Activated CD8-positive, alpha-beta memory T cell treated with anti-CD3 and anti-CD28 coated beads, Interleukin-2, amount 50 U/mL, for 4 hours (primary cell): ENCODE measurements at places on chromosomes 7 and 10.

DNA sequence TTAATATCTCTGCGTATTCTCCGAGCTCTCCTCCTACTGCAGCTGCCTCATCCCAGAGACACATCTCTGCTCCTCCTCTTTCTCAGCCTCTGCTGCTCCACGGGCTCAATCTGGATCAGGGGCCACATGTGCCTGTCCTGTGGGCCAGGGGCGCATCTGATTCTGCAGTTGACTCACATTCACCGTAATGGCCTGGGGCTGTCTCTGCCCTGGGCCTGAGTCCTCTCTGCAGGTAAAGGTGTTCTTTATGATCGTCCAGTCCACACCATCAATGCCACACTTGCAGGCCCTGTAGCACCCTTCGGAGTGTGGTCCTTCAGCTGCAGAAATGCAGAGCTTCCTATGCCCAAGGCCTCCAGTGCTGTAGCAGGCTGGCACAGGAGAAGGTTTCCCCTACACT is 154.5 kb downstream of the OAT start:
- no peak for DNase-seq

- peak; percentile 99 for DNase-seq
Observed at GRCh38 chr10:75234017-75234682, 1.6 kb downstream of the COMTD1 start.

- peak; percentile 2 for DNase-seq
Observed at GRCh38 chr7:130367836-130368746, 12.2 kb upstream of the CPA1 start.

DNA sequence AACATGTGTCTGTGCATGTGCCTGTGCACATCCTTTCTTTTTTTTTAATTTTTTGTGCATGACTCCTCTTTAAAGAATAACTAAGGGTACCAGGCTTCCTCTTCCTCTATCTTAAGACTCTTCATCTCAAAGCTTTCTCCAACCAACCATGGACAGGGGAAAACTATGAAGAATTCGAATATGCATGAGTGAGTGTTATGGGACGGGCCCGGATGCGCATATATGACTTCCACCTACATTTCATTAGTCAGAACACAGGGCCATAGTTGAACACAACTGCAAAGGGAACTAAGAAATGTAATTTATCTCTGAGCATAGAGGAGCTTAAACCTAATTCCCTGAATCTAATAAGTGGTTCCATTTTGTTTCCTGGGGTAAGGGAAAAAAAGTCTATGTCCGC is 270.3 kb upstream of the SORCS1 start:
- DNase-seq: no peak

GRCh38 chr10:49191349-49191748 is 3.2 kb upstream of the TMEM273 start:
- no peak for DNase-seq

DNA sequence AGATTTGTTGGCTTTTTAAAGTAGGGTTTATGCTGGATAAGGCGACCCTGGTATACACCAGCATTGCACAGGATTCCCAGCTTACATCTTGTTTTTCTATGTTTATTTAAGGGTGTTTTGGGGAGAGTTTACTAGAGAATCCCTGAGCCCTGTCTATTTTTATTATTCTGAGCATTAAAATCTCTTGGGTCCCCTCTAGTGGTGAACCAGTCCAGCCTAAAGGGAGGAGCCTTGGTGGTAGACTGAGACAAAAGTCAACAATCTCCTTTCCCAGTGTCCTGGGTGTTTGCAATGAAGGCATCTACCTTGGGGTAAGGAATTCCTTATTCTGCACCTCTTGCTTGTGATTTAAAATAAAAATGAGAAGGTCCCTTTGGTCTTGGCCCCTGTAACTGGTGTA is 38.2 kb downstream of the ANTXRL start:
- no peak for DNase-seq

DNA sequence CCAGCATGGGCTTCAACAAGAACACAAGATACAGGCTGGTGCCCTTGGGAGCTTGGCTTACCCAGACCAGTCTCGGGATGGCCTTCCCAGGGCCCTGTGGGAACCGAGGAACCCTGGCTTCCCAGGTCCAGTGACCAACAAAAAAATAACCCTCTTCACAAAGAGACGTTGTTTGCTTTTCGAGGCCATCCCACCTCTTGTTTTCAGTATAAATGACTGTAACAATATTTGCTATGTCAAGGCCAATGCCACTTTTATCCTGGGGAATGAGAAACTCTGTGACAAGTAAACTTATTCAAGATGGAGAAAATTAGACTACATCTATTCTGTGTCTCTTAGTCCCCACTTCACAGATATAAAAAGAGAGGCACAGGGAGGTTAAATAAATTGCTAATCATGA is 138.8 kb downstream of the PRPF18 start:
- no peak for DNase-seq
